ENCODE measurements at places on chromosomes 6 and 20.

DNA sequence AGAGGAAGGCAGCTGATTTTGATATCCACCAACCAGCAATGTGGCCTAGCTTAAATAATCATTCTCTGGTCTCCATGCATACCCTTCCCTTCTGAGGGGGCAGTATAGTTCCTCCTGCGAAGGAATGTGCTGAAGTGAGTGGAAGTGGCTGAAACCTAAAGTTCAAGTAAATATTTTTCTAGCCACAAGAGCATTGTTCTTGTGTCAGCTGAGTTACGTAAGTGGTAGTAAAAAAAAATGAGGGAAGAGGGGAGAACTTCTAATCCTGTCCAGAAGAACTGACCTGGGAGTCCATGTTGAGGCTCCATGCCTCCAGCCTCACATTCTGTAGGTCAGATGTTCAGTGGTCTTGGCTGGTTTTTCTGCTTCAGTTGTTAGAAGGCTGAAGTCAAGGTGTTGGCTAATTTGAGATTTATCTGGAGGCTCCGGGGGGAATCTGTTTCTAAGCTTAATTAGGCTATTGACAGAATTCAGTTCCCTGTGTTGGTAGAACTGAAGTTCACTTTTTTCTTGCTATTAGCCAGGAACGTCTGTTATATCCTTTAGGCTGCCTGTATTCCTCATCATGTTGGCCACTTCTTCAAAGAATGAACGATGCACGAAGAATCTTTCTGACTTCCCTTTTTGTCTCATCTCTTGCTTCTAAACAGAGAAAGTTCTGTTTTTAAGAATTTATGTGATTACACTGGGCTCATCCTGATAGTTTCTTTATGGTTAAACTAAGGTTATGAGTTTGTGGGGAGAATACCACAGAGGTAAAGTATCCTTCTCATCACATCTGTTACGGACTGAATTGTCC is 207.1 kb upstream of the PRSS16 start:
- DNase-seq = no peak

DNA sequence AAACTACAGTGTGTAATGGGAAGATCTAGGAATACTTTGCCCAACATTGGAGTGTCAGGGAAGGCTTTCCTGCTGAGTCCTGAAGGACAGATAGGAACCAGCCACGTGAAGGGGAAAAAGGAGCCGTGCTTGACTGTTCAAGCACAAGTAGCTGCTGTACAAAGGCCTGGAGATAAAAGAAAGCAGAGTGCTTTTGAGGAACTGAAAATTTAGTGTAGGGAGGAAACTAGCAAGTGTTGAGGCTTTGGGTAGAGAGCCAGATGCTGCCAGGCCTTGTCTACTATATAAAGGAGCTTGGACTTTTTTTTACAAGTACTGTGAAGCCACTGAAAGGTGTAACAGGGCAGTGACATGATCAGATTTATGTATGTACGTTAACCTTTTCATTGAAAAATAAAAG is 39.0 kb downstream of the DSE start:
- no peak for DNase-seq

GRCh38 chr6:130720076-130720715 is 107.0 kb upstream of the SMLR1 start:
- DNase-seq = no peak

- DNase-seq = no peak
Observed at GRCh38 chr6:66200390-66200789, 493.4 kb upstream of the EYS start.

DNA sequence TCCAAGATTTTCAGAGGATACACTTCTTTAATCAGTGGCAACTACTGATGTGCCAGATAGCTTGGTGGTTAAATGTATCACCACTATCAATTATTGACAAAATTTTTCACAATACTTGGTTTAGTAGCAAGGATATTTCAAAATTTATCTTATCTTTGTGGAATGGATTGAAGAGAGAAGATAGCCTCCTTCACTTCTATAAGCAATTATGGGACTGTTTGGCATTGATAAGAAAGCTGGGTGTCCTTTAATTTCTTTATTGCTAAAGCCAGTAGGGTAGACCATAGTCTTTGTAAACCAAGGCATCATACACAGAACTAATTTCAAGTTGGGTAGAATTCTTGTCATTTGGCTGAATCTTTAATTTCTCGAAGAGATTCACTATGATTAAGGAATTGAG is 4.9 kb upstream of the RNF182 start:
- DNase-seq = no peak

DNA sequence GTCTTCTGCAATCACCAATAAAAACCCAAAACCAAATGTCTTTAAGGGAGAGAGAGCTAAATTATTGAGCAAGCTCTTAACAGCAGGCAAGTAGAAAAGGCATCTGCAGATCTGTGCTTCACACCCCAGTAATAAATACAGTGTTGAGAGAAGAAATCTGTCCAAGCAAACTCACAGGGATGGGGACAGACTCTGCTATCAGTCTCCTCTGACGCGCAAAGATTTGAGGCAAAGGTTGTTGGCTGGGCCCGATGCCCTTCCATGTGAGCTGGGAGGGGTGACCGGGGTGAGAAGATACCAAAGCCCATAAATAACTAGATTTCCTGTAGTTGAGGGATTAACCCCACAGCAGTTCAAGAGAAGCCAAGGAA is 315.2 kb upstream of the SOX4 start:
- DNase-seq = no peak

DNA sequence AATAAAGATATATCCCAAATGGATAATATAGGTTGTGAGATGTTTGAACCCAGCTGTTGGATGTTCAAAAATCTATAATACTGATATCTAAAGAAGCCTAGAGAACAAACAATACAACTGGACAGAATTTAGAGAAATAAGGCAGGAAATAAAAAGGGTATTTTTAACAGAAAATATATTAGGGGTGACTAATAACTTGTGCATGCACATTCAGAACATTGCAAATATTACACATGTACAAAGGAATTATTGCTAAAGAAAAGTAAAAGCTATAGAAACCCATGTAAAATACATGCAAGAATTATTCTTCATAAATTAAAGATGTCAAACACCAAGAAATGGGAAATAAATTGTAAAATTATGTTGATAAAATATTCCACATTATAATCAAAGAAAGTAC is 32.7 kb upstream of the HCRTR2 start:
- DNase-seq = no peak

- no peak for DNase-seq
Observed at GRCh38 chr20:25273046-25273445, 25.2 kb downstream of the PYGB start.

DNA sequence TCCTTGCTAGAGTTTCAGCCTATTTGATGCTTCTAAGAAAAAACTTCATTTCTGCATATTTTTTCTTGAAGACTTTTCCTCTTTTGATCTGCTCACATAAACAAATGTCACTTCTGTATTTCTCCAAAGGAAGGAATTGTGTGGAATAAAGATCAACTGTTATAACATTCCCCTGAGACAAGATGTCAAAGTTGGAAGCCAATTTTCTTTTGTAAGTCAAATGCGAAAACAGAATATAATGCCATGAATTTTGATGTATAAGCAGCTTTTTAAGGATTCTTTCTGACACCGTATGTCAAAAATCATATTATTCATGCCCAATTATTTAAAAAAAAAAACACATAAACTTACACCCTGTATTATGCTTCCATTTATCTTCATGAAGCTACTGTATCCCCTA is 70.3 kb upstream of the NHSL1 start:
- DNase-seq = no peak

DNA sequence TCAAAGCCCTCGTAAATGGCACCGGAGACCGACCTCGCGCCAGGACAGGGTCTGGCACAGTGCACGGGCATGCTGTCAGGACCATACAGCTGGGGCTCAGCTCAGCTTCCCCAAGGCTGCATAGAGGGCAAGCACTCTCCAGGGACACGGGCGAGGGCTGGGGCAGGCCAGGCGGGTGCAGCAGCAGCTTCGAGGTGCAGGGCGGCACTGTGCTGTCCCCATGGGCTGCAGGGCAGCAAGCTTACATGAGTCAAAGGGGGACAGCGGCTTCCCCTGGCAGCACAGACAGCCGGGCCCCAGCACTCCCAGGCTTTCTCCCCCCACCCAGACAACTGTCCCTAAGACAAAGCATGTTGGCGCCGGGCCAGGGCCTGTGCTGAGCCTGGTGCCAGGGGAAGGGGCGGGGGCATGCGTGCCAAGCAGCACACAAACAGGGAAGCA is 25.7 kb downstream of the PSMG4 start:
- no peak for DNase-seq

DNA sequence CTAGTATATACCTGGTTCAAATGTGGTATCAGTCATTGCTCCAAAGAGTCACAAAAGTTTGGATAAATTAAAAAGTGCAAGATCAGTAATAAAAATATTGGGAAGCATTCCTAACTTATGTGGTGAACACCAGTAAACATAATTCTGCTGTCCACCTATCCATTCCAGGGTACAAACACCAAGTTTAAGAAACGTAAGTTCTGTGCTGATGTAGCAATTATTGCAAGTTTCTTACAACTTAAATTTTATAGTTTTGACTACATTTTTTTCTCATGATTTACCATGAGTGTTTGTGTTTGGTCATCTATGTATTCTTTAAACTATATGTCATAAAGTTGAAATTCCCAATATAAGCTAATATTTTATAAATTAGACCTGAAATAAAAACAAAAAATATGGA is 255.0 kb upstream of the THEMIS start:
- no peak for DNase-seq

DNA sequence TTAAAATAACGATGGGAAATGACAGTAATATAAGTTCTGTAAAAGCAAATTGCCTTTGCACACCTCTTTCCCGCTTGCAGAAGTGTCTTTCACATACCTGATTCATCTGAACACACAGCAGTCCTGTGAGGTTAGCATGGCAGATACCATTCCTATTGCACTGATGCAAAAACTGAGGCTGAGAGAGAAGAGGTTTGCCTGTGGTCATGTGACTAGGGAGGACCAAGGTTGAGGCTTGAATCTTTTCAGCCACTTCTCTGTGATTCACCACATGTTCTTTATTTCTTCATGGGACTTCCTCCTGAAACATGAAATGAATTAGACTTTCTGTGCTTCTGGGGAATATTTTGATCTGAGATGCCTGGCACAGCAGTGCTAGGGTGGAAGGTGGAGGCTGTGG is 92.9 kb downstream of the VEGFA start:
- no peak for DNase-seq

DNA sequence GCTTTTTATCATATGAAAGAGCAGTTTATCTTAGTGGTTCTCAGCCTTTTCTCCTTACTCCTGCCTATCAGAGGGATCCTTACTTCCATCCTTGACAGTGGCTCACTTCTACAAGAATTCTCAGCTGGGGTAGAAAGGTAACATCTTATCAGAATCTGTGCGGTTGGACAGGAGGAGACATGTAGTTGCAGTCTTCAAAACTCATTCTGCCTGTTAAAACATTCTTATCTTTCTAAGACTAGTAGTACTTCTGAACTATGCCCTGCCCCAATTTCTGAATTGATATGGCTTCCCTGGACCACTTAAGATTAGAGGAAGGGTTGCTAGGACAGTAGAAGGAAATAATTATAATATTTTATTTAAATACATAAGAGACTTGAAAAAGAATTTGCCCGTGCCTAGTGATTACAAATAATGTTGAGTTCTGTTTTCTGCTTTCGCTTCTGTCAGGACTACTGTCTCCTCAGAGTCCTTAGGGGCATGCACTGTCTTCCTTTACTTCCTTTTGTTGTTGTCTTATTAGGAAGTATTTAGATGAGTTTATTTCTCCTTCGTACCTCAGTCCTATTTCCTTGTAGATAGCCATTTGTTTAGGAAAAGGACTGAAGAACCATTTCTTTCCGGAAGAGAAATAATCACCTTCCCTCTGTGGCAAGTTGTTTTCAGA is 24.9 kb downstream of the BLTP3A start:
- DNase-seq = no peak

DNA sequence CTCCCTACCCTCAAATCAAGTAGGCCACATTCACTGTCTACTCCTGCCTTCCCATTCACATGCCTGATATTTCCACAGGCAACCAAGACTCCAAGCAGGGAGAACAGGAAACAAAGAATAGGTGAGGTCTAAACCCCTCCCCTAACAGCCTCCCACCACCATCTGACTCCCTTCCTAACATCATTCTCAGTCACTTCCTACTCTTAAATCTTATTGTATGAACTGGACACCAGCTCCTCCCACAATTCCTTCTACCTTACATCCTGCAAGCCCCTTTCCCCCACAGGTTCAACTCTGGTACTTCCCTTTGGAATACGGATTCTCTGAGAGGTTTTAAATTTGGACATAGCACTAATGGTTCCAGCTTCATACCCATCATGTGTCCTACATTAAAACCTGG is 944 bp upstream of the C6orf136 start:
- no peak for DNase-seq

- DNase-seq = peak; percentile 60
Observed at GRCh38 chr20:53413186-53413631, 180.4 kb downstream of the ZNF217 start.

GRCh38 chr6:35128496-35128895 is 12.6 kb downstream of the TCP11 start:
- DNase-seq = no peak

GRCh38 chr6:11297376-11297729 is 64.9 kb upstream of the NEDD9 start:
- DNase-seq = no peak

DNA sequence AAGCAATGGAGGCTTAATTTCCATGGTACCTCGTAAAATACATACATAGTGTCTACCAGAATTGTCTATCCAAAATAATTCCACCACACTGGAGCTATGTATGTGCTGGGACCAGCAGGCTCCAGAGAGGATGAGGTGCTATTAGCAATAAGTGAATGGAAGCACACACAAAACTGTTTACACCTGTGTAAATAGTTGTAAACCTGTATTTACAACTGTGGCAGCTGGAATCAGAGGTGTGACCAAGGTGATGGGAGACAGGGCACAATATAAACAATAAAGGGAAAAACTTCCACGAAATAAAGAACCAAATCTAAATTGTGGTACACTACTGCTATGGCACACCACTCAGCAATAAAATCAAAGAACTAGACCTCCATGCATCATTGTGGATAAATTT is 14.4 kb downstream of the RARS2 start:
- DNase-seq = no peak

DNA sequence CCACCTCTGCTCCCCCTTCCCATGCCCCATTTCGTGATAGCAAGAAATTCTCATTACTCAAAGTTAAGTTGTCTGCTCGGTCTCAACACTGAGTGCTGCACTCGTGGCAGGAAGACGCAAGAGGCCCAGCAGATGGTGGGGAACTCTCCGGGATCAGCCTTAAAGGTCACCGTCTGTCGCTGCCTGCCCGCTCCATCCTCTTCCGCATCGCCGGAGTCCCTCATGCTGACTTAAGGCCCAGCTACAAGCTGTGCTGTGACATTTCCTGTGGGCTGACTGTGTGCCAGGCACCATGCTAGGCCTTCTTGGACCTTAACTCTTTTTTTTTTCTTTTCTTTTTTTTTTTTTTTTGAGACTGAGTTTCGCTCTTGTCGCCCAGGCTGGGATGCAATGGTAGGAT is 17.8 kb downstream of the GRM4 start:
- DNase-seq = no peak

GRCh38 chr6:156167625-156168071 is 609.5 kb upstream of the ARID1B start:
- no peak for DNase-seq

- no peak for DNase-seq
Observed at GRCh38 chr20:48105526-48105925, 320.2 kb upstream of the SULF2 start.

GRCh38 chr6:167491438-167492099 is 166.7 kb downstream of the TTLL2 start:
- no peak for DNase-seq
